CD8-positive, alpha-beta memory T cell (primary cell): ENCODE measurements at places on chromosomes 1 and 21. TPM values are rescaled to one million over a fixed set of nuclear protein-coding genes. Genes with fewer than 3 reads are reported as not detected.

DNA sequence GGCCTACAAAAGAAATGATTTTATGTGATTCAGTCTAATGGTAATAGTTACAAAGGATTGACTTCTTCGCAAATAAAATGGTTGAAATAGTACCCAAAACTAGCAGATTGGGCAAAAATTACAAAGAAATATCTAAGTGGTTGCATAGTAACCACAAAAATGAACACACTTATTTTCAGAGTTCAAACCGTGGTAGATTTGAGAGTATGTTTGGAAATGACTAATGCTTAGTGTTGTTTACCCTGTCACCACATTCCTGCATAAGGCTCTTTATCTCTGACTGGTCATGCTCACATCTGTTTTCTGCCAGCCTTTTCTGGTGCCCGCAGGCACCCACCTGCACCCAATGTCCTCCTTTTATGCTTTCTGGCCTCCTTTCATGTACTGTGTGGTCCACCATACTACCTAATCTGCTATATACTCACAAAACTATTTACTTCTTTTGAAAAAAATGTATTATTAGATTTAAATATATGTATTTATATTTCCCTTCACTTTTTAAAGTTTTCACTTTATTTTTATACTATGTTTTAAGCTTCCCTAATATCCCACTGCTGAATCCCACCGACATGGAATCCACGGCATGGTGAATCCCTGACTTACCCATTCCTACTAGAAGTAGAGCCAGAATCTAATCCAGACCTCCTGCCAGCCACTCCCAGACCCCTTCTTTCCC is 30.3 kb downstream of the PTPRC start:
- DNase-seq: peak; percentile 65
- peak overlapping the region; percentile 22 for H3K27ac ChIP-seq
- H3K4me1 ChIP-seq: peaks cover 96% of the 10 kb centered on the region
- H3K4me3 ChIP-seq: no peak overlapping the region
- H3K36me3 ChIP-seq: peaks cover 3% of the 10 kb centered on the region

Gene TPTE
- not detected for total RNA-seq

DNA sequence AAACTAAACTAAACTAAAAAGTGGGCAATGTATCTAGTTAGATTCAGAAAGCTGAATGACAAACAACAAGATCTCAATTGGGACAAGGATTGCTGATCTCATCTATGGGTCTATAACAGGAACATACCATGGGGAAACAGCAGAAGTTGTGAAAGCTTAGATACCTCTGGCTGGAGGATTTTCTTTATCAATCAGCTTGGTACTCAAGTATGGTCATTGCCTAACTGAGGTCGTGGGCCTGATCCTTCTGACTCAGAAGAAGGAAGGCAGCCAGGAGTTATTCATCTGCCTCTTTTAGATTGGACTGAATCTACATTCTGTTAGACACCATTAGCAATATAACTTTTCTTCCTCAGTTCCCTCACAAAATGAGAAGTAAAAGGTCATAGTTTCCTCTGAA is 39.7 kb downstream of the DNTTIP2 start:
- no peaks in the 10 kb centered on the region for H3K27me3 ChIP-seq
- H3K4me1 ChIP-seq: peaks cover 5% of the 10 kb centered on the region
- H3K36me3 ChIP-seq: no peaks in the 10 kb centered on the region
- no peak overlapping the region for H3K27ac ChIP-seq
- H3K4me3 ChIP-seq: no peak overlapping the region

DNA sequence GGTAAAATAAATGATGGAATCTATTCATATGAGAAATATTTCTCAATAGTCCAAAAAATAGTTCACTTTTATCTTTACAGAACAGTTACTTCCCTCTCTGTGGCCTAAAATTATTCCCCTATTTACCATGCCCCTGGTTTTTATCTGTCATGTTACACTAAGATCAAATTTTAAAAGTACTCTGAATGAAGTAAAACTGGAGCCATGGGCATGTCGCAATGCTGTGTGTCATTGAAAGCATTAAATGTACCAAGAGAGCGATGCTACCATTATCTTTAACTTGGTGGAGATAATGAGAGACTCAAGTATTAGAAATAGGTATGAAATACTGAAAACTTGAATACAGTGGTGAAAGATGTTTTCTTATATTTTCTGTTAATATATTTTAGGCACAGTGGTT is 146.2 kb downstream of the KCNT2 start:
- no peaks in the 10 kb centered on the region for H3K4me1 ChIP-seq
- DNase-seq: no peak
- no peaks in the 10 kb centered on the region for H3K27me3 ChIP-seq
- no peak overlapping the region for H3K4me3 ChIP-seq

DNA sequence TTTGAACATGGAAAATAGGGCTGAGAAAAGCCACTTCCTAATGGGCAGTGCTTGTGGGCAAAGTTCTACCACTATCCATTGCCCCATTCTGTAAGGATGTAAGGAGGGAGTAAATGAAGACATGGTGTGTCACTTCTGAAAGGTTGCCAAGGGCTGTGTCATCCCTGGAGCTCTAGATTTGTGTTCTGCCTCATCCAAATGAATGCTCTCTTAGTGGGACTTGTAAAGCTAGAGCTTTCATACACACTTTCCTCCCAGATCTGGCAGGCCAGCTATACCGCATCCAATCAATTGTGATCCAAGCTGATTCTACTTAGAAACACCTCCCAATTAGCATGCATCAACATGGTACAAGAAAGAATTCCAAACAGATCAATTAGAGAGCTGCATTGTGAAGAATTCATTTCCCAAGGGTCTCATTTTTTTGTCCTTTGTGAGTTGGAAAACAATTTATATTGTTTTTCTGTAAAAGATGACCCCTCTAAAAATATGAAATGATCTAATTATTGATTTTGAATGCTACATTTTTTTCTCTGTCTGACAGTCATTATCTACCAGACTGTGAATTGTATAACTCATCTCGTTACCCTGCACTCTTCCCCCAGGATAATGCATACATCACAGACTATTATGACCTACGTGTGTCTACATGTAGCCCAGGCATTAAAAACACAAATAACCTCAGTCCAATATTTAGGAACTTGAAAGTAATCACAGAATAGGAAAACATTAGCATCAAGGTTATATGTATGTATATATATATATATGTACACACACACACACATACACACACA is 117.1 kb upstream of the DUSP10 start:
- no peak for DNase-seq
- no peak overlapping the region for H3K27ac ChIP-seq
- no peak overlapping the region for H3K4me3 ChIP-seq
- no peaks in the 10 kb centered on the region for H3K36me3 ChIP-seq
- no peaks in the 10 kb centered on the region for H3K27me3 ChIP-seq

Gene SLC2A5
- total RNA-seq: not detected

DNA sequence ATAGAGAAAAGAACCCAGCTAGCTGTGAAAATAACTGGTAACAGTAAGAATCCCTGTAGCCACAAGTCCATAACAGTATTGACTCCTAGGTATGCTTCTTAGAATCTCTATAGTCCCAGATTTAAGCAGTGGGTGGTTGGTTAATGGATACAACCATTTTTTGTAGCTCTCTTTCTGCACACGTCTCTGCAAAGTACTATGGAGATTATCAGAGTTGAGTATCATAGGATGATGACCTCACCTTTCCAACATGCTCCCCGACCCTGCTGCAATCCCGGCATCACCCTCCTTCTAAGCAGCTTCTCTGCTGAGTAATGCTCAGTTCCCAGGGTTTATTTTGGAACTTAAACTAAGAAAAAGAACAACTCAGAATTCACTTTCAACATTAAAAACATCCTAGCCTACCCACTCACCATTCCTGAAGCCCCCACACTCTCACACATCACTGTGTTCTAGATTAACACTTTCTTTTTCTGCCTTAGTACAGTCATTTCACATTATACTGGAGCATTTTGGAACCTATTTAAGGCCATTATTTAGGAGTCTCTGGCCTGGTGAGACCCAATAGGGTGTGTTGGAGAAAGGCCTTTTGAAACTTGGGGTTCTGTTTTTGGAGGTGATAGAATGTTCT is 2.7 kb downstream of the MLLT11 start:
- H3K27ac ChIP-seq: peak overlapping the region; percentile 54
- no peaks in the 10 kb centered on the region for H3K4me1 ChIP-seq
- DNase-seq: no peak

Gene OR2T29
- not detected for total RNA-seq

GRCh38 chr1:203781962-203782361 is 13.5 kb upstream of the ZBED6 start:
- no peak overlapping the region for H3K4me3 ChIP-seq
- no peak for DNase-seq
- H3K4me1 ChIP-seq: no peaks in the 10 kb centered on the region
- no peak overlapping the region for H3K27ac ChIP-seq
- no peaks in the 10 kb centered on the region for H3K27me3 ChIP-seq
- H3K36me3 ChIP-seq: no peaks in the 10 kb centered on the region

GRCh38 chr1:240575981-240576662 is 35.8 kb downstream of the GREM2 start:
- H3K4me1 ChIP-seq: no peaks in the 10 kb centered on the region
- H3K36me3 ChIP-seq: no peaks in the 10 kb centered on the region
- no peak overlapping the region for H3K27ac ChIP-seq
- no peak for DNase-seq
- no peaks in the 10 kb centered on the region for H3K27me3 ChIP-seq

Gene GJA4
- not detected for total RNA-seq

- H3K36me3 ChIP-seq: no peaks in the 10 kb centered on the region
- no peaks in the 10 kb centered on the region for H3K27me3 ChIP-seq
- H3K4me1 ChIP-seq: peaks cover 33% of the 10 kb centered on the region
- peak overlapping the region; percentile 76 for H3K27ac ChIP-seq
- H3K4me3 ChIP-seq: no peak overlapping the region
- DNase-seq: peak; percentile 17
These were observed 3.5 kb downstream of the HHAT start for GRCh38 chr1:210332233-210332632.

Gene S100A9
- 1.6 TPM for total RNA-seq

Gene TRNAU1AP
- total RNA-seq: 49.6 TPM
